NCI-H1092 (cell line): ENCODE measurements at places on chromosomes 16 and 17.

DNA sequence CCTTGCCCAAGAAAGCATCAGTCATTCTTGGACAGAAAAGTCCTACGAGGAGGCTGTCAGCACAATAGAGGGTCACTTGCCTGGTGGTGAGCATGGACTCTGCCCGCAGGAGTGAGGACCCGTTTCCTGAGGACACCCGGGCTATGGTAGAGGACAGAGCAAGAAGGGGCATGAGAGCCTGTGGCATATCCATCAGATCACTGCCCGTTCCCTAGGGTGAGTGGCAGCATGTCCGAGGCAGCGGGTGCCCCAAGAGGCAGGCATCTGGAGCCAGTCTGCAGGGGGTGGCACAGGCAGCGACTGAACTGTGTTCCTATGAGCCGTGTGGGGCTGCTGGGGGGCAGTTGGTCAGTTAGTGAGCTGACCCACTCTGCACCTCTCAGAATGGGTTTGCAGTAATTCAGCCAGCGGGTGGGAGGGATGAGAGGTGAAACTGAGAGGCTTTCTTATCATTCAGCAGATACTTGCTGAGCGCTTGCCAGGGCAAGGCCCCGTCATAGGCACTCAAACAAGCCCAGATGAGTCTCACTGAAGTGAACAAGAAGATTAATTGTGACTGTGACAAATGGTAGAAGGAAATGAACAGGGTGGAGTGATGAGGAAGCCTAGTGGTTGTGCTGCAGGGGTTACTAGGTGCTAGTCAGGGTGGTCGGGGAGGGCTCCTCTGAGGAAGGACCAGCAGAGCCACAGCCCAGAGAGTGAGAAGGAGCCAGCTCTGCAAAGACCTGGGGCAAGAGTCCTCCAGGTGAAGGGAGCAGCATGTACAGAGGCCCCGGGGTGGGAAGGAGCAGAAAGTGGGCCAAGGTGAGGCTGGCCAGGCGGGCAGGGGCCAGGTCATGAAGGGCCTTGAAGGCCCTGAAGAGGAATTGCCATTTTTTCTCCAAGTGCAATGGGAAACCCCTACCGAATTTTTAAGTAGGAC lies 87.9 kb downstream of the CLEC16A start:
- DNase-seq = no peak

DNA sequence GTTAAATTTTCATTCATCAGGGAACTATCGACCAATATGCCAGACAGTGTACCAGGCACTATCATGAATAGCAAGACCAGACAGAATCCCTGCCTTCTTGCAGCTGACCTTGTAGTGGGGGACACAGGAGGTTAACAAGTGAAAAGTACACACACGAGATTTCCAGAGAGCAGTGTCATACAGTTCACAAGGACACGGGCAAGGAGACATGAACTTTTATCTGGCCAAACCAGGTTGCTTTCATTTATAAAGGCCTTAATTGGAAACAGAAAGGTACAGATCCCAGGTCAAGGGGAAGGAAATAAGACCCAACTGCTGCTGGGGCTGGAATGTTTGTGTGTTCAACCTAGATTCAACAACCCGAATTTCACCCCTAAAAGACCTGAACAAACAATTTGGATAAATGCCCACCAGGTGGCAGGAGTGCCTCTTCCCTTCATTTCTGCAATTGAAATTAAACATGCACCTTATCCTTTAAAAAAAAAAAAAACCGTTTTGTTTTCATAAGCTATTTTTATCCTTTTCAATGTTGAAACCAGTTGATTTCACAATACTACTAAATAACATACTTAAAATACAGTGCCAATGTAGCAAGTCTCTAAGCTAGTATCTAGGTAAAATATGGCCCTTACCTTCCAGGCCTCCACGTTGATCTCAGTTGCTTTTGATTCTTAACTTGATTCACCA lies 65.9 kb downstream of the EMP2 start:
- DNase-seq = peak; percentile 8

DNA sequence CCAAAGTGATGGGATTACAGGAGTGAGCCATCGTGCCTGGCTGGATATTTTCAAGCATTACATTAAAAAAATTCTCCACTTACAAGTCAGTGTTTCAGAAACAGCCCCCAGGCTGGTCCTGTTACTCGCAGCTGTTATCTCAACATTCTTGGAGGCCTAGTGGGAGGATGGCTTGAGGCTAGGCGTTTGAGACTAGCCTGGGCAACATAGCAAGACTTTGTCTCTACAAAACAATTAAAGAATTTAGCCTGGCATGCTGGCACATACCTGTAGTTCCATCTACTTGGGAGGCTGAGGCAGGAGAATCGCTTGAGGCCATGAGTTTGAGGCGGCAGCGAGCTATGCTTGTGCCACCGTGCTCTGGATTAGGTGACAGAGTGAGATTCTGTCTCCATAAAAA lies 26.5 kb upstream of the SPNS3 start:
- DNase-seq = no peak

DNA sequence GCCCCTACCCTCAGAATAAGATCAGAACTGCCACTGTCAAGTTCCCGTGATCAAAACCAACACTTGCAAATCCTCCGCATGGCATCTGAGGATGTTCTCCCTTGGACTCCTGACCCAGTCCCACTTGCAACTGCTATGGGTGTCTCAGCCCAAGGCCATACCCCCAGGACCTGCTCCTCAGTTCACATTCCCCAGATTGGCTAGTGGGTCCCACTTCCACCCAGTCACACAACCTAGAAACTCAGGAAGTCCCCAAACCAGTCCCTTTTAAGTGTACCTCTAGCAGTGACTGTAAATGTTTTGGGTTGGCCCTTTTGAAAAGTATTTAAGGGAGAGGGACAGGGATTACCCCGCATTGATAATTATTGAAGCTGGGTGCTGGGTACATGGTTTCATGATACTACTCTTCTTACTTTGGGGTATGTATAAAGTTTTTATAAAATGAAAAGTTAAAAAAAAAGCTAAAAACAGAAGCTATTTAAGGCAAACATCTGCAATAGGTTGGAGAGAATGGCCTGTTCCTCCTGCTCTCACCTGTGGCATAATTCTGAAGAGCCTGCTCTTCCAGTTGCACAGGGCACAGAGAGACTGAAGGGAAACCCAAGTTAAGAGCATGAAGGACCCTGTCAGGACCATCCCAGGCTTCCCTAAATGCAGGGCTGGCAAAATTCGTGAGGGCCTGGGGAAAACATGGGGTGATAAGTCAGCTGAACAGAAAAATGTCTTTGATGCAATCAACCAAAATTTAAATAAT lies 42.5 kb downstream of the ERN1 start:
- DNase-seq = no peak

DNA sequence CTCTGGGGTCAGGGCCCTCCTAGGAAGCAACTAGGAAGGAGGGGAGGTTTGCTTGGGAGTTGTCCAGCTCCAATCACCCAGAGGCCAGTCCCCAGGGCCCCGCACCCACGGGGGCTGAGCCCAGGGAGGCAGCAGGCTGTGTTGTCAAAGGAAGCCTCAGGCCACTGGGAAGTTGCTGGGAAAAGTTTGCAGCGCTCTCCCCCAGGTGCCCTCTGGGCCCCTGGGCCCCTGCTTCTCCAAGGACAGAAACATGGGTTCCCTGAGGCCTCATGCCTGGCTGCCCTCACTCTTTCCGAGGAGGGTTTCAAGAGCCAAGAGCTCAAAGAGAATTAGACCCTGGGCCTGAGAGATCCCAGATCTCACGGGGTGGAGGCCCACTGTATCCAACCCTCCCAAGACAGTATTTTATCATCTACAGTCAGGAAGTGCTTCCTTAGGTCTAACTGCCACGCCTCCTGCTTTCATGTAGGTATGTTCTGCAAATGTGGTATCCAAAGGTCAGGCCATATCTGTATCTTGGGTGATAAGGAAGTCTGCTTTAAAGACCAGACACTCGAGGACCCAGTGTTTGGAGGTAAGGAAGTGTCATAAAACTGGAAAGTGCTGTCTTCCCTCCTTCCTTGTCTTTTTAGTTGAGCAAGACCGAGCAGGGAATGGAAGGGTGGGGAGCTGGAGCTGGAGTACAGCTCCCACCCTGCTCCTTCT lies 44.2 kb upstream of the ZNF423 start:
- DNase-seq = no peak

DNA sequence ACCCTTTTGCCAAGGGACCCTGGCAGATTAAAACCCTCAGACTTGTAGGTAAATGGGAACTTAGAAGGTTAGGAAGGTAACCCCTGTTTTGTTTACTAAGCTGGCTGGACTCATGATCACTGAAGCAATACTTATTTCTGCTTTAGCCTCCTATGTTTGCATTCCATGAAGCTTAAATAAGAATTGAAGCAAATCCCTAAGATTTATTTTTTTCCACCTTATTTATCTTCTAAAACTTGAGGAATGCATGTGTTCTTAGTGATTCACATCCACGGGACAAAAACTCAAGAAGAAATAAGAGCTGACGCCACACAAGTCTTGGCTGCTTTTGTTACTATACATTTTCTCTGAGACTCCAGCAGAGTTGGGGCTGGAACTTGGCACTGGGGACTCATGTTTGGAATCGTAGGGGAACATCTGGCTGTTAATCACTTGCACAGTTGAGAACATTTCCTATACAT lies 35.5 kb downstream of the CLUAP1 start:
- no peak for DNase-seq

- no peak for DNase-seq
These were observed 10.4 kb downstream of the MILR1 start for GRCh38 chr17:64459284-64459747.

DNA sequence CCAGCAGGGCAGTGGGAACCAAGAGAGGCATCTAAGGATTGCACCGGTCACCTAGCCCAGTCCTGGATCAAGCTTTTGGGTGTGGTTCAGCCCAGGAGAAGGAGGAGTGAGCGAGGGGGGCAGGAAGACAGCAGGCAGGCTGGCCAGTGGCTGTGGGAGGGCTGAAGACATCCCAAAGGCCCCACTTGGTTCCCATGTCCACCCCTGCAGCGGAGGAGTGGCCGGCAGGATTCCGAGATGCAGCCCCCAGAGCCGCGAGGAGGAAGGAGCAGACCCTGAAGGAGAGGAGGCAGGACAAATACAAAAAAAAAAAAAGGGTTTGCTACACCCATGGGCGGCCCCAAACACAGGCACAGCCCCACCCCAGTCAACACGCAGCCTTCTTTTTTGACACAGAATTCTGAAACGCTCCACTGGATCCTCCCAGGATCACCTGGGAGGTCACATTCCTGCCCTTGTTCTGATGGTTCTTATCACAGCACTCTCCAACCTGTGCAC lies 1.1 kb upstream of the SLC47A2 start:
- no peak for DNase-seq

DNA sequence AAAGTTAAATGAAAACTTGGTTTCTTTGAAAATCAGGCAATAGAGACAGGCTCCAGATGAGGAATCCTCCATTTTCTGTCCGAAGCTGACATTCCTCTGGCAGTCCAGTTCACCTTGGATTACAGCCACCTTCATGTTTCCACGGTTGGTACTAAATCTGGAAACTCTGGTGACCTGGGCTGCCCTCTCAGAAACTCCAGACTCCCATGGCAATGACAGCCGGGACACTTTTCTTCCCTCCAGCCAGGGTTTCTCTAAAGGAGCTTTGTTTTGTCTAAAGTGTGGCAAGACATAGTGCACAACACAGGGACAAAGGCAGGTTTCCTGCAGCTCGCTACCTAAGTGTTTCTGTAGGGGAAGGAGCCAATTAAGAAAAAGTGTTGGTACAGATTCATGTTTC lies 36.0 kb downstream of the CLUAP1 start:
- DNase-seq = no peak

GRCh38 chr16:26665166-26665939 lies 401.4 kb upstream of the C16orf82 start:
- peak; percentile 51 for DNase-seq

- DNase-seq = no peak
These were observed 5.3 kb upstream of the CCL1 start for GRCh38 chr17:34368196-34368945.

GRCh38 chr16:82460766-82461165 lies 166.0 kb upstream of the CDH13 start:
- peak; percentile 67 for DNase-seq

DNA sequence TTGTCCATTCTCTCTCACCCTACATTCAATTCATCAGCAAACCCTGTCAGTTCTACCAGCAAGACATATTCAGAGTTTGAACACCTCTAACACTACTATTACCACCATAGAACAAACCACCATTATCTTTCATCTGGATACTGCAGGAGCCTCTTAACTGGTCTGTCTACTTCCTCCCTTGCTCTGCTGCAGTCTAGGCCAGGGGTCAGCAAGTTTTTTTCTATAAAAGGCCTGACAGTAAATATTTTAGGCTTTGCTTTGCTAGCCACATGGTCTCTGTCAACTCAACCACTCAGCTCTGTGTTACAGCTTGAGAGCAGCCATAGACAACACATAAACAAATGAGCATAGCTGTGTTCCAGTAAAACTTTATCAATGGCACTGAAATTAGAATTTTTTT lies 13.8 kb downstream of the KCTD19 start:
- no peak for DNase-seq

GRCh38 chr16:55570159-55570558 lies 3.7 kb downstream of the CAPNS2 start:
- no peak for DNase-seq

DNA sequence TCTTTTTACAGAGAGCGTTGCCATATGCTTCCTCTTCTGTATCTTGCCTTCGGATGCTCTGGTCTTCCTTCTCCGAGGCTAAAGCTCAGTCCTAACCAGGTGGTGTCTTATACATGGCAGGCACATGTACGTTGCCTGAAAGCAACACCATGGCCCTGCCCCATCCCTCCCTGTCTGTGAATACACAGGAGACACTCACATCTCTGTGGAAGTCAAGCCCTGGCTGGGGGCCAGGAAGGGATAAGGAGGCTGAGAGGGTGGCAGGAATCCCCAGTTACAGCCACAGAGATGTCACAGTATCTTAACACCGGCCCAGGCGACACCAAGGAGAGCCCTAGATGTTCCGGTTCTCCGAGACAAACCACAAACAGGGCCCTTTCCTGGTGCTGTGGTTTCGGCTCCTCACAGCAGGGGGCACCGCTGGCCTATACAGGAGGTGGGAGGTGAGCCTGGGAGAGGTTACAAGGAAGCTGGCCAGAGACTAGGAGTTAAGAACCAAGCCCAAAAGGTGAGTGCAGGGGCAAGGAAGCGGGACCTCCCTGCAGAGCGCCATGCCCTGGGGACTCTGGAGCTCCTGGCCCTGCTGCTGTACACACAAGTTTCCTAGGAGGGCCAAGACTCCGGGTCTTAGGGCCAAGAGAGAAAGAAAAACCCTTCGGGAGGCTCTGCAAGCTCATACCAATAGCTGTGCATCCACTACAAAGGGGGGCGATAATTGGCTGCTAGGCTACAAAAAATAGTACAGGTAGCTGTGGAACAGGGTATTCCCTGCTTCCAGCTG lies 41.7 kb downstream of the SRL start:
- peak; percentile 41 for DNase-seq

- no peak for DNase-seq
These were observed 24.9 kb downstream of the VPS53 start for GRCh38 chr17:689556-690275.
